ENCODE measurements at places on chromosomes 7 and 10.

DNA sequence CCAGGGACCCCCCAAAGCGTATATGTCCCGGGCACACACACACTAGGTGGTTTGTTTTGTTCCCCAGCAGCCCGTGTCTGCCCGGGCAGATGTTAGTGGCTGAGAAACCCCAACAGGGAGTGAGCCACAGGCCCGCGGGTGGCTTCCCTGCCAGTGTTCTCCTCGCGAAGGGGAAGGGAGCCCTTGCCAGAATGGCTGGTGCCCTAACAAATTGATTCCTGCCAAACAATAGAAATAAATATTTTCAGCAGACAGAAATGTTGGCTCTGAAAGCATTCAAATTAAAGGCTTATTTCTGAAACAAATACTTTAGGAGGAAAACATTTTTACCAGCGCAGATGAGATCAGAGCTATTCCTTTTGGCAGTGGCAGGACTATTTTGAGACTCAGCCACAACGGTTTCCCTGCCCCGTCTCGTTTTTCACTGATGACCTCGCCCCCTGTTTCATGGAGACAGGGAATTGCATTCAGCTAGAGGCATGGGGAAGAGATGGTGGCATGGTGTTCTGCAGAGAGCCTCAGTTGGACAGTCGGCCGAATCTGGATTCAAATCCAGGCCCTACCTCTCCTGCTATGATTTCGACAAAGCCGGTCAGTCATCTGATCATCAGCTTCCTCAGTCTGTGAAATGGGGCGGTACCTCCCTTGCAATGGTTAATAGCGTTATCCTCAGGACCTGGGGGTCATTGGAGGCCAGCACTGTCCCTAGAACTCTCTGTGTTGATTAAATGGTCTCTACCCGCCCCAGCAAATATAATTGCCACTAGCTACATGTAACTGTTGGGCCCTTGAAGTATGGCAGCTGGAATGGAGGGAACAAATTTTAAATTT lies 84.5 kb downstream of the CUX1 start:
- no peak for DNase-seq

DNA sequence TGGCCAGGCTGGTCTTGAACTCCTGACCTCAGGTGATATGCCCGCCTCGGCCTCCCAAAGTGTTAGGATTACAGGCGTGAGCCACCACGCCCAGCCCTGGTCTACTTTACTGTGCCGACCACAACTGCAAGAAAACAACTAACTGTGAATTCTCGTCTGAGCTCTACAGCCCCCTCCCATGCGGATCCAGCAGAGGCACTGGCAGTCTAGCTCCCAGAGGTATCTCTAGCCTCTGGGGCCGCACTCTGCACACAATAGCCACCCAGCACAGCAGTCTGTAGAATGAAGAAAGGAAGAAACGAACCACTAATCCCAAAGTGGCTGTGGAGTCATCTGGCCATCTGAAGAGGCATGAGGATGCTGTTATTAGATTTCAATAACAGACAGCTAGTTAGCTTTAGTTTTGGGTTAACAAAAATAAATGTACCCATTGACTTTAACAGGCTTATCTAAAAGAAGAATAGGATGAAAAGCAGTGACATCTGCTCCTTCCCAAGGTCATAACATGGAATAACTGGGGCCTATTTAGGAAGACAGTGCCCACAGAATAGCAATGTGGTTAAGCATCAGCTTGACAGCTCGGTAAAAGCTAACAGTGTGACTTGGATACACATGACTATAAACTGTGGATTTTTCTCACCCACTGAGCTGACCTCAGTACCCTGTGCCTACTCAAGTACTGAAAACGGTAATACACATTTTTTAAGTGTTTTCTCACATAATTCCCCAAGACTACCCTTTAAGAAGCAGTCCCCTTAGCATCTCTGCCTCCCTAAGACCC lies 131.9 kb downstream of the TNS3 start:
- no peak for DNase-seq

DNA sequence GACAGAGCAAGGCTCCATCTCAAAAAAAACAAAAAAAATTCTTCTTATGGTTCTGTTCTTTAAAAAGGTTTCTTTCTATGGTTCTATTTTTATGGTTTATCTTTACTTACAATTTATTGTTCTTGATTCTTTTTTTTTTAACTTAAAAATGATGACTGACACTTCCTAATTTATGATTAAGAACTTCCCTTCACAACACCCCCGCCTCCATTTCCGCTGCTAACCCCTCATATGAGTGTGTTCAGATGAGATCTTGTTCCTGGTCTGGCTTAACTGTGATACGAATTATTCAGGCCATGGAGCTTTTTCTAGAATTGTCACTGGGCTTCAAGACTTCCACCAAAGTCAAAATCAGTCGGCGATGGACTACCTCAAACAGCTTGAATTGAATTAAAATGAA lies 33.9 kb downstream of the PTER start:
- no peak for DNase-seq

DNA sequence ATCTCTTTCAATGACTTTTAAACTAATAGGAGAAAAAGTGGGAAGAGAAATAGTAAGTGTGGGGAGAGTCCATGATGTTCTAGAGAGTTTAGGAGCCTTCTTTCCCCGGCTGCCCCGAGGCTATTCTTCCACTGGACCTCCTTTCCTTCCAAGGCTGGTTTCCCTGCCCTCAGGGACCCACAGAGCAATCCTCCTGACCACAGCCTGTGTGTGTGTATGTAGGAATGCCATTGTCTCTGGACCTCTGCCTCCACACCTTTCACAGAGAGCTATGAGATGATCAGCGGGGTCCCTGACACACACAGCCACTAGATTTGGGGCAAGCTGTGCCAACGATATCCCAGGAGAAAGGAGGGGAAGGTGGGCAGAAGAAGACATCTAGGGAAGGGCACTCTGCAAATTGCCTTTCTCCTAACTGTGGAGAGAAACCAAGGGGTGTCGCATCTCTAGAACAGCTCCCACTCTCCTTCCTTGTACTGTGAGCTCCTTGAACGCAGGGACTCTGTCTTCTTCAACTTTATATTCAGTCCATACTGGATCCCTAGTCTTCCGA lies 13.3 kb upstream of the CHCHD3 start:
- no peak for DNase-seq

GRCh38 chr7:114923403-114923713 lies 1.5 kb downstream of the MDFIC start:
- no peak for DNase-seq

DNA sequence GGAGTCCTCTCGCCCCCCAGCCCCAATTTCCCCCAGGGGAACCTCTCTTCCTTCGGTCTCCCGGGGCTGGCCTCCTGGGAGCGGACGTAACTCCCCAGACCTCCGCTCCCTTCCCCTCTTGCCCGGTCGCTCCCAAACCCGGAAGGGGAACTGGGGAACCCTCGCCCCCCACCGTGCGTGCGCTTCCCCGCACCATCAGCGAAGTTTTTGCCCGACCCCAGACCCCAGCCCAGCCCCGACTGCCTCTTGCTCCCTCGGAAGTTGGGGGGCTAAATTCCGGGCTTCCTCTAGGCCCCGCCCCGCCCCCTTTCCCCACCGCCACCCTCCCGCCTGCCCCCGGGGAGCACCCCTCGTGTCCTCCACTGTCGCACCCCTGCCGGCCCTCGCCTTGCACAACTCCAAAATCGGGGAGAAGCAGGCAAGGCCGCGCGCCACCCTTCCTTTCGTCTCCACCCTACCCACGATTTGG lies 436 bp downstream of the GNB2 start:
- no peak for DNase-seq

GRCh38 chr10:131559450-131559911 lies 248.0 kb upstream of the TCERG1L start:
- DNase-seq = no peak

DNA sequence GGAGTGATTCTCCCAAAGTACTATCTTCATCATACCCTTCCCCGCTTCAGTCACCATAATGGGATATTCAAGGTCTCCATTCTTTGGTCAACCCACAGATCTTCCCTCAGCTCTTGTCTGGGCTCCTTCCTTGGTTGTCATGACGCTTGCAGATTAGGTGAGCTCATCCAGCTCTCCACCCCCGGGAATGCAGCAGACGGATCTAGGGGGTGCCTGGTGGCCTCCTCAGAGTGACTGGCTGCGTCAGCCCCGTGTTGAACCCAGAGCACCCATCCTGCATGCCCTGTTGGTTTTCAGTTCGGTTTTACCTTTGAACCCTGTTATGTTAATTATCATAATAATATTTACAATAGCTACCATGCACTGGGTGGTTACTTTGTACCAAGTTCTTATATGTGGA lies 6.4 kb downstream of the NEURL1 start:
- DNase-seq = no peak

DNA sequence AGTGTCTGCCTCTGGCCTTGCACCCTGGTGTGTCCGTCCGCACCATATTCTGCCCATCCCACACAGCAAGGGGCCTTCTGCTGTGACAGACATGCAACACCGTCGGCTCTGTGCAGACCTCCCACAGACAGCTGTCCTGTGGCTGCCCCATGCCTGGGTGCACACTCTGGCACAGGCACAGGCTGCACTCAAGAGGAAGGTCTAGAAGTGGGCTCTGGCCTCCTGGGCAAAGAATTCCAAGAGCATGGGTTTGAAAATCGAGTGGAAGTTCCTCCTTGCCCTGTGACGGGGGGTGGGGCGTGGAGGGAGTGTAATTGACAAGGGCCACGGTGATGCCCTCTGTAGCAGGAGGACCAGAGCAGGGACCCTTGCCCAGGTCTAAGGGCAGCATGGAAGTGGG lies 4.3 kb upstream of the LOXL4 start:
- no peak for DNase-seq

DNA sequence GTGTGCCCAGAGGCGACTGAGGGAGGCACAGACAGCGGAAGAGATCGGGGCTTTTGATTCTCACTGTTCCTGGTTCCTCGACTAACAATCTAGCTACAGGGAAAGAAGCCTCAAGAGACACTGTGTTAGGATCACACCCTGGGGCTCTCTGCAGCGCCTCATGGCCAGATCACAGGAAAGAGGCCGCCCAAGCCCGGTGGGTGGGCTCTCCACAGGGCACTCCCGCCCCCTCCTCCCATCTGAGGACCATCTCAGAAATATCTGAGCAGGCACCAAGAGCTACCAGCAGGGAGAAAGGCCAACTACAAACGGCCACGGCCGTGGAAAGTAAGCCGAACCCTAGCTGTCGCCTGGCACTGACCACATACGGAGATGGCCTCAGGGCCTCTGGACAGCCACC lies 224.2 kb downstream of the MLLT10 start:
- no peak for DNase-seq

- no peak for DNase-seq
Observed at GRCh38 chr7:100867776-100868485, 744 bp downstream of the TRIP6 start.

DNA sequence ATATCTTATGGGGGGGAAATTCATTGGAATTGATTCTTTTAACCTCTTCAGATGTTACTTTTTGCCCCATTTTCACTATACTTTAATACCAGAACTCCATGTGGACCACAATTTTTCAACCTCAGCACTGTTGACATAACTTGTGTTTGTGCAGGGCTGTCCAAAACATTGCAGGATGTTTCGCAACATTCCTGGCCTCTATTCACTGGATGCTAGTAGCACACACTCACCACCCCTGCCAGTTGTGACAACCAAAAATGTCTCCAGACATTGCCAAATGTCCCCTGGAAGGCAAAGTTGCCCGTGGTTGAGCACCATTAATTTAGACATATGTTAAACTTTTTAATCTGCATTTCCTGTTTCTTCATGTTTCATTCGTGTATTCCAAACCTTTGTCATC lies 234.7 kb downstream of the GFRA1 start:
- no peak for DNase-seq

DNA sequence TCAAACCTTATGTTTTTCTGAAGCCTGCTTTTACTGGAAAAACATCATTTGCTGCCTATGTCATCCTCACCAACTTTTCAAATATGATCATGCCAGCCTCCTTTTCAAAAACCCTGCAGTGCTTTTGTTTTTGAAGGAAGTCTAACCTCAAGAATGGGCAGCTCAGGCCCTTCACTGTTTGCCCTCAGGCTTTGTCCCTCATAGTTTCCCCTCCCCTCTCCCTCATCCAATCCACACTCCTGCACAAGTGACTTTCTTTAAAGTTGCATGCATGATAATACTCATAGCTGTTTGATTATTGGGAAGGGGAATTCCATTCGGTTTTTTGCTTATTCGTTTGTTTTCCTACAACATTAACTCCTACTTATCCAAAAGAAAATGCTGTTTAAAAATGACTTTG lies 219.4 kb downstream of the SEMA3E start:
- DNase-seq = no peak

DNA sequence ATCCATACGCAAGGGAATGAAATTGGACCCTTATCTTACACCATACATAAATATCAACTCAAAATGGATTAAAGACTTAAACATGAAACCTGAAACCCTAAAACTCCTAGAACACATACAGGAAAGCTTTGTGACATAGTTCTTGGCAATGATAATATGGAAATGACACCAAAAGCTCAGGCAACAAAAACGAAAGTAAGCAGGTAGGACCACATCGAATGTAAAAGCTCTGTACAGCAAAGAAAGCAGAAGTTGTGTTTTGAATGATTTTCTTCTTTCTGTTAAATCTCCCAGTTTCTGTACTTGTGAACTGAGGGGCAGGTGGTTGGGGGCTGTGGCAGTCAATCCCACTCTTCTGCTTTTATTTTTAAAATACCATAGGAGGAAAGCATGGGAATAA lies 368.4 kb upstream of the PODXL start:
- no peak for DNase-seq

Measured in stimulated activated CD4-positive, alpha-beta T cell treated with anti-CD3 and anti-CD28 coated beads, TNF-alpha, amount 100 ng/mL, for 48 hours (primary cell).